ENCODE measurements at places on chromosomes 3 and 15.

DNA sequence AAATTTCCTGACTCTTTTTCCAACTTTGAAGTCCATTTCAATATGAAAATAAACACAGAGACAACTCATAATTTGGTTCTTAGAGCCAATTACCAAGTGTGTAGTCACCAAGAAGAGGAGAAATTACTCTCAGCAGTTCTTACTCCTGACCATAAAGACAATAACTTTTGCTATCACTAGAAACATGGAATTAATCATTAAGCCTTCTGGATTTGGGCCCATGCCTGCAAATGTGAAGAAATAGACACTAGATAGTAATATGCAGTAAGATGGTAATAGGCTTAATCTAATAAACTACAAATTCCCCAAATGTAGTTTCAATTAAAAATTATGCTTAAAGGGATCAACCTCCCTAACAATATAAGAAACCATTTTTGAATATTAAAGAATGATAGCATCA is 185.1 kb upstream of the AGTR1 start:
- no peak for DNase-seq

GRCh38 chr15:85124173-85124572 is 142.5 kb downstream of the PDE8A start:
- no peak for DNase-seq

DNA sequence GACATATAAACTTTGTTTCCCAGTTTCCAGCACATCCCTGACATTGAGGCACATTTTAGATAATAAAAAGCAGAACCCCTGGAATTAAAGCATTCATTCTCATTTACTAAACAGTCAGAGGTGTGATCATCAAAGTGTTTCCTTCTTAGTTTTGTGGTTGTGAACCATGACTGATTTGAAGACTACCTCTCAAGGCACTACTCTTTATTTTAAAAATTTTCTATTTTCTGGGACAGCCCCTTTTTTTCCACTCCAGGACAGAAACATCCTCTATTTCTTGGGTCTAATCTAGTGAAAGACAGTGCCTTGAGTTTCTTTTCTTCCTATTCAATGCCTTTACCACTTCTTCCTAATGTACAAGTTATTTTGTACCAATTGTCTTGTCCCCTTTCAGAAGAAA is 5.2 kb downstream of the SST start:
- DNase-seq, result no peak

DNA sequence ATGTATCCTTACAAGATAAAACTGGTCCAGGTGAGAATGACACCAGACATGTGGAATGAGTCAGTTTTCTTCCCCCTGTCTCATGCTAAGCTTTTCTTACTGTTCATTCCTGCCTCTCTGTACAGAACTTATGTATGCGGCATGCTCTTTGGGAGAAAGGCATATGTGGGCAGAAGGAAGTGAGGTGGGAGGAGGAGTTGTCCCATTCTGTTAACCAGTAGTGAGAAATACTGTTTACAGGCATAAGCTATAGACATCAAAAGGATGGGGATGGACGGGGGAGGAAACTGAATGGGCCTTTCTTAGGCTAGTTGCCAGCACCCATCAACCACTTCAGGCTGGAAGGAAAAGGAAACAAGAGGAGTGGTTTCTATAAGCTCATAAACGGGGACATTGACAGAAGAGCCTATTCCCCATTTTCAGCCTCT is 143.6 kb upstream of the BHLHE40 start:
- DNase-seq, result no peak

DNA sequence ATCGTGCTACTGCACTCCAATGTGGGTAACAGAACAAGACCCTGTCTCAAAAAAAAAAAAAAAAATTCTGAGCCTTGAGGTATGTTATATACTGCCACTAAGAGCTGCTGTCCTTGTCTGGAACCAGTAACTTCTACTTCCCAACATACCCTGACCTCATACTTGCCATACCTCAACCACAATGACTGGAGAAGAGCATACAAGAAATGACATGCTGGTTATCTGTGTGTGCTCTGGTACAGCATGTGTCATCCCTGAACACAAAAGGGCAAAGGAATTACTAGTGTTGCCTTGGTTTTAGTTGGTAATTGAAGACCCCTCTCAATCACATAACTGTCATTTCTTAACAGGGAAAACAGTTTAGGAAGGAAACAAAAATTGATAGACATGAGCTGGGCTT is 54.5 kb downstream of the MRPS25 start:
- DNase-seq, result no peak

- DNase-seq, result no peak
Measured at GRCh38 chr3:150035301-150035779, 64.6 kb upstream of the PFN2 start.

DNA sequence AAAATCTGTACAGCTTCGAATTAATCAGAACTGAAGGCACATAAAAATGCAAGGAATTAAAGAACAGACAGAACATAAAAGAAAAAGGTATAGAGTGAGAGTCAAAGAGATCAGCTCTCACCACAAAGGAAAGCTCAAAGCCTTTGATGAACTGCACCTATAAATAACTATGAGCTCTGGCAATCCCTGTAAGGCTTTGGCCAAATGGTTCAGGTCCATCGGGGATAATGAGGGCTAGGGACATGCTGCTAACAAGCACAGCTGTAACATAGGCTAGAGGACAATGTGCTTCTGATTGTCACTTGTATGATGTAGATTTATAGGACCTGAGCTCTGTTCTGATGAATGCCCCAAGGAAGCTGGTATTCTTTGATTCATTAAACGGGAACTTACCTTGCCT is 113.9 kb upstream of the MRPL3 start:
- DNase-seq, result no peak

DNA sequence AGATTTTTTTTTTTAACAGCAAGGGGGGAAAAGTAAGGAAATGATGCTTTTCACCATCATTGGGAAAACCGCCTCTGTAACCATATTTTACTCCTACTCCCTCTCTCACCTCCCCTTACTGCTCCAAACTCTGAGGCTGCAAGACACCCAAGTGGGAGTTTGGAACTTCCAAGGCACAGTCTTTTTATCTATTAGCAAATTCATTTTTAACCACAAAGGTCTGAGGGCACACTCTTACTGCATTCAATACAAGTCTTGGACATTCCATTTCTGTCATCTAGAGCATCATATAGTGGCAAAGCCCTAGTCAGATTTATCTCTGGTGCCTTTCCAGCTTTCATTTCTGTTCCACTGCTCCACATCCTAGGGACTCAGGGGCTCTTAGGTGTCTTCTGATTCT is 13.2 kb downstream of the FAM162A start:
- DNase-seq, result no peak
